ENCODE measurements at places on chromosomes 12 and 14.

GRCh38 chr14:26765768-26766520 lies 168.1 kb upstream of the NOVA1 start:
- peak; percentile 15 for DNase-seq

DNA sequence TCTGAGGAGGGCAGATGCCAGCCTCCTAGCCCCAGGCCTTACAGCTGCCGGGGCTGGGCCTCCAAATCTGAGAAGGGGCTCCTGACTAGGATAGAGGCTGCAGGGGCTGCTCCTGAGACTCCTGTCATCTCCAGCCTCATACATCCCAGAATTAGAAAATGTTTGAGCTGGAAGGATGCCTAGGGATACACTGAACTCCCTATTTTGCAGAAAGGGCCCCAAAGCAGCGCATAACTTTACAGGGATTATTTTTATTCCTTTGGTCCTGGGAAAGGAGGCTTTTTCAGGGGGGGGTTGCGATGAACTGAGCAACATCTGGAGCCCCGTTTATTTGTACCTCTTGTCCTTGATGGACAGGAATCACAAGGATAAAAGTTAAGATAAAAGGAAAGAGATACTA lies 35.9 kb upstream of the SLC38A2 start:
- no peak for DNase-seq

DNA sequence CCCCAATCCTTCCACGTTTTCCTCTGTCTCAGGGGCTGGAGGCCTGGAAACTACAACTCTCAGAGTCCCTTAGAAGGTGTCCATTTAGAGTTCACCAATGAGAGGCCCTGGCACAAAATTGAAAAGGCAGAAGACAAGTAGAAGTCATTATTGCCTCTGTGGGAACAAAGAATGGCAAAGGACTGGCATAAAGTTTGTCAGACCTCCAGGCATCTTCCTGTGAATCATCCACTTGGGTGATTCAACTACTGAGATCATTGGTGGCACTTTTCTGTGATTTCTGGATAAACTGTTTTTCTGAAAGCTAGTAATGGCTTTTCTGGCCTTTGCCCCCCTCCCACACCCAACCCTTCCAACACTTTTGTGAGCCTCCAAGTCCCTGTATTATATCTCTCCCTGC lies 42.6 kb upstream of the C12orf42 start:
- DNase-seq: no peak

DNA sequence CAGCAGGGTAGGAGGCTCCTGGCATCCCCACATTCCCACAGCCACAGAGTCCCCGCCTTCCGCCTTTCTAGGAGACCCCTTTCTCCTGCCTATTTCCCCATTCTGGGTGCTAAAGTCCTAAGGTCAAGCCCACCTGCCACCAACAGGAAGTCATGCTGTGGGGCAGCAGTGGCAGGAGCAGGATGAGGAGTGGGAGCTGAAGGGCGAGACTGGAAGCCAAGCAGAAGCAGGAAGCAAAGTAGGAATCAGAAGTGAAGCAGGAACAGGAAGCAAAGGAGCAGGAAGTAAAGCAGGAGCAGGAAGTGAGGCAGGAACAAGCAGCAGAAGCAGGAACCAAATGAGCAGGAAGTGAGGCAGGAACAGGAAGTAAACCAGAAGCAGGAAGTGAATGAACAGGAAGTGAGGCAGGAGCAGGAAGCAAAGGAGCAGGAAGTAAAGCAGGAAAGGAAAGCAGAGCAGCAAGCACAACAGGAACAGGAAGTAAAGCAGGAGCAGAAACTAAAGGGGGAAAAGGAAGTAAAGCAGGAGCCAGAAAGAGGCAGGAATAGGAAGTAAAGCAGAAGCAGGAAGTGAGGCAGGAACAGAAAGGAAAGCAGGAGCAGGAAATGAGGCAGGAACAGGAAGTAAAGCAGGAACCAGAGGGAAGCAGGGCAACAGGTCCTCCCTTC lies 38.3 kb upstream of the RIMBP2 start:
- DNase-seq: no peak

DNA sequence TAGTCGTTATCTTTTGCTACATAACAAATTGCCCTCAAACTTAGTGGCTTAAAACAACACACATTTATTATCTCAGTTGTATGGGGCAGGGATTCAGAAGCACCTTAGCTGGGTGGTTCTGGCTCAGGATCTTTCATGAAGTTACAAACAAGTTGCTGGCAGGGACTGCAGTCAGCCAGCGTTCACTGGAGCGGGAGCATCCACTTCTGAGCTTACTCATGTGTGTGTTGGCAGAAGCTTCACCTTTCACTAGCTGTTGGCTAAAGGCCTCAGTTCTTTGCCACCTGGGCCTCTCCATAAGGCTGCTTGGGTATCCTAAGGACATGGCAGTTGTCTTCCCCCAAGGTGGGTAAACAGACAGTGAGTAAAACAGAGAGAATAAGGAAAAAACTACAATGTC lies 365.7 kb downstream of the RPS29 start:
- no peak for DNase-seq

DNA sequence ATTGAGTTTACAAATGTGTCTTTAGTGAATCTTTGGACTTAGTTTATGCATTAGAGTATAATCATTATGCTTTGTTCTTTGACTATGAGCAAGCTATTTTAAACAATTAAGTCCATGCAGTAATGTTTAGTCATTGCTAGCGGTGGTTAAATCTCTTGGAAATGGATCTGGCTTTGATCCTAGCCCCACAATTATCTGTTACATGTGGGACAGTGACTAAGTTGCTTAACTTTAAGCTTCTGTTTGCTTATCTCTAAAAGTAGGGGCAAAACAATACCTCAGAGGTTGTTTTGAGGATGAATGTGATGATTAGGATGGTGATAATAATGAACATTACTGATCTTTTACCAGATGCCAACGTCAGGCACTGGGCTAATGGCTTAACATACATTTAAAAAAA lies 124.2 kb downstream of the NPAS3 start:
- DNase-seq: no peak

DNA sequence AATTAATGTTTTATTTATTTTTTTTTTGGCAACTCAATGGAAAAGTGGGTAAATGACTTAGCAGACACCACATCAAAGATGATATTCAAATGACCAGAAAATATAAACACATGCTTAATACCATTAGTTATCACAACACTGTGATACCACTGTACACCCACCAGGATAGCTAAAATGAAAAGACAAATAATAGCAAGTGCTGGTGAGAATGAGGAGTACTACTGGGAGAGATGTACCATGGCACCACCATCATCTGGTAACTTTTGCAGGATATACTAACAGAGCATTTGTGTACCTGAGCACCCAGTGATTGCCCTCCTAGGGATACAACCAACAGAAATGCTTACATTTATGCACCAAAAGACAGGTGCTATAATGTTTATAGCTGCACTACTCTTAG lies 21.9 kb downstream of the TRIM9 start:
- DNase-seq: no peak

- DNase-seq: no peak
Observed at GRCh38 chr14:95304342-95304741, 15.4 kb downstream of the CLMN start.

GRCh38 chr14:92986254-92987147 lies 63.6 kb downstream of the CHGA start:
- peak; percentile 19 for DNase-seq

- DNase-seq: no peak
Observed at GRCh38 chr14:26403760-26404159, 194.1 kb downstream of the NOVA1 start.

GRCh38 chr12:43333644-43334043 lies 218.4 kb downstream of the ADAMTS20 start:
- no peak for DNase-seq

DNA sequence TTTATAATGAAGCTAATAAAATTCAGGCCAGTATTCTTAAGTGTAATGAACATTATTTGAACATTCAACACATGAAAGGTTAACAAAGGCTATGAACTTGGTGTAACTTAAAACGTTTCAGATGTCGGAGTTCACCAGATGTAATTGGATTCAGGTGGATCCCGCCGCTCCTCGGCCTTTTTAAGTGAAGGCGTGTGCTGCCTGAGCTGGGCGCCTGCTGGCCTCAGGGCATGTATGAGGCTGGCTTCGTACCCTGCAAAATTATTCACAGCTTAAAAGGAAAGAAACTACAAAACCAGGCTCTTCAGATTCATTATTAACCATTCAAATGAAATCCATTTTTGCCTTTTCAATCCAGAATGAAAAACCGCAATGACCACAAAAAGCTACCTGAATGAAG lies 69.9 kb downstream of the WIF1 start:
- no peak for DNase-seq

GRCh38 chr12:52825961-52826360 lies 8.2 kb downstream of the KRT79 start:
- DNase-seq: no peak

GRCh38 chr12:76455582-76456345 lies 103.8 kb downstream of the OSBPL8 start:
- DNase-seq: peak; percentile 20

- peak; percentile 53 for DNase-seq
Observed at GRCh38 chr12:57233357-57234232, 4.1 kb downstream of the SHMT2 start.

DNA sequence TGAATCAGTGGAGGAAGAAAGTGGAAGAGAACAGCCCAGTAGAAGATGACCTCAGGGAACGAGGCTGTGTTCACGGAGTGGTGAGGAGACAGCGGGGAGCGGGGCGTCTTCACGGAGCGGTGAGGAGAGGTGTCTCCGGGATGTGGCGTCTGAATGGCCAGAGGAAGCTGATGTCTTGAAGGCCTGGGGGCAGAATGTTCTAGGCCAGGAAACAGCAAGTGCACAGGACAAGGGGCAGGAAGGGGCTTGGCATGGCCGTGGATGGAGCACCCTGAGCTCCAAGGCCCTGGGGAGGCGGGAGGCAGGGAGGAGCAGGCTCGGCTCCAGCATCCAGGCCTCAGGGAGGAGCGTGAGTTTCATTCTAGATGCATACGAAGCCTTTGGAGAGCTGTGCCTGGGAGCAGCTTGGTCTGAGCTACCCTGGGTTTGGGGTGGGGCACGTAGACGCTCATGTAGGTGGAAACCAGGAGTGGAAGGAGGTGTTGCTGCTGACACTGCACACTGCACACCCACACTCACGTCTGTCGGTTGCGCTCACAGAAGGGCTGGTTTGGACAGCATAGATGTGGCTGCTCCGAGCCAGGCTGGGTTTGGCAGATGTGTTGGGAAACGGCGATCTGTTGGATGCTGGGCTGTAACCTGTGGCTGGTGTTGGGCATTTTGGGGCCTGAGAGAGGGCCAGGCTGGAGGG lies 131.6 kb downstream of the ADGRD1 start:
- no peak for DNase-seq

- DNase-seq: no peak
Observed at GRCh38 chr12:7877420-7877819, 4.7 kb upstream of the SLC2A14 start.

DNA sequence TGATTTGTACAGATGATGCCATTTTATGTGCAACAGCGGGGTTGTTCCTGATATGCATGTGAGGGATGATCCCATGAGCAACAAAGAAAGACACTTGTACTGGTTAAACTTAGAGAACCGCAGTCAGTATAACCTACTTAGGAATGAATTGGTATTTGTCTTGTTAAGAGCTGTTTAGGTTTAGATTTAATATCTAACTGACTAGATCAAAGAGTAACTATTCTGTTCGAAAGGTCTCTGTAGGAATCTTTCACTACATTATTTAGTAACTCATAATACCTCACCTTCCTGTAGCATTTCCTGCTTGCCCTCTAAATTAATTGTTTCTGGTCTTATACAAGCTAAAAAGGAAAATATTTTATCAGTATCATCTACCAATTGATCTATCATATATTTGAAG lies 350.4 kb downstream of the TRHDE start:
- no peak for DNase-seq

DNA sequence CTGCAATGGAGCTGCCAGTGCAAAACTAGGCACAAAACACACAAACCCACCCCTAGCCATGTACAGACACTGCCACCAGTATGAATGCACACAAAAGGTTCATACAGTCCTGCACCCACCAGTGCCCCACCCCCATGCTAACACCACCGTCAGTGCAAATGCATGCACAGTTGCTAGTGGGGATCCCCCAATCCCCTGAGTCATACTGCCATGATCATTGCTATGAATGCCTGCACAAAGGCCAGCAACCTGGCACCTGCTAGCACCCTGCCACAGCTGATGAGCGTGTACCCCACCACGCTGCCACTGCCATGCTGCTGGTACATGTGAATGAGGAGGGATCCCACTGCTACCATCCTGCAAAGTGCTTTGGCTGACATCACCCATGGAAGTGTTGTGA lies 23.9 kb downstream of the PZP start:
- DNase-seq: no peak

DNA sequence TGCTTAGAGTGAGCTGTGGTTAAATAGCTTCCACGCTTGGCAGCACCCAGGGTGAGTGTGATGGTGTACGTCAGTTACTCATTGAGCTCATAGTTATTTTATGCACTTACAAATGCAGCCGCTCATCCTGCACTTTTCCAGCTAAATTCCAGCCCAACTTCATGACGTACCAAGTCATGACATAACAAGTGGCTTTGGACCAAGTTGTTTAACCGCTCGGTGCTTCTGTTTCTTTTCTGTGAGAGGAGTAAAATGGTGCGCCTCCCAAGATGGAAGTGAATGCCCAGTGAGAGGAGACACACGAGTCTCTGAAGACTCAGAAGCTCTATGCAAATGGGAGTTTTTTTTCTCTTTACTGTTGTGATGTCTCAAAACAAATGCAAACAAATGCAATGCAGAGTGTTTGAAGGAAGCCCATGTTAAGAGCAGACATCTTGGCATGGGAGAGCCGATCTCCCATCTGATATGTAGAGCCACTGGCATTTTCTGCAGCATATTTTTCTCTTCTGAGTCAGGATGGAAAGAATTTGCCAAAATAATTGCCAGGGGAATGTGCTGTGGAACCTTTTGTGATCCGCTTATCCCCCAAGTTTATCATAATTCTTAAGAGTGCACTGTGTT lies 72.2 kb downstream of the FBXW8 start:
- DNase-seq: peak; percentile 8

GRCh38 chr12:24256684-24257083 lies 307.2 kb upstream of the SOX5 start:
- no peak for DNase-seq

- no peak for DNase-seq
Observed at GRCh38 chr12:65490250-65490649, 211.8 kb downstream of the MSRB3 start.

DNA sequence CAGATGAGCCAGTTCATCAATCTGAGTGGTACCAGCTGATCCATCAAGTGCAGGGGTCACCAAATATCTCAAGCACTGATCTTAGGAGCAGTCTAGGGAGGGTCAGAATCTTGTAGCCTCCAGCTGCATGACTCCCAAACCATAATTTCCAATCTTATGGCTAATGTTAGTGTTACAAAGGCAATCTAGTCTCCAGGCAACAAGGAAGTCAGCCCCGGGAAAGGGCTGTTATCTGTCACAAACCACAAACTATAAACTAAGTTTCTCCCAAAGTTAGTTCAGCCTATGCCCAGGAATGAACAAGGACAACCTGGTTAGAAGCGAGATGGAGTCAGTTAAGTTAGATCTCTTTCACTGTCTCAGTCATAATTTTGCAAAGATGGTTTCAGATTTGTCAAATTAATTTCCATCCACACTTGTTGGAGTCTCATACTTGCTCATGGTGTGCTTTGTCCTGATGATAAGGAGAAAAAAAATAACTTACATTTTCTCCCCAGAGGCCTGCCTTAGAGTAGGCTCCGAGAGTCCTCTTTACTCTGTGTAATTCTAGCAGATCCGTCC lies 3.9 kb upstream of the ABHD4 start:
- DNase-seq: no peak

GRCh38 chr14:66624336-66624937 lies 116.5 kb downstream of the GPHN start:
- DNase-seq: no peak

Data from mucosa of descending colon (tissue), 3 donors.